ENCODE measurements at places on chromosomes 1 and 21.

DNA sequence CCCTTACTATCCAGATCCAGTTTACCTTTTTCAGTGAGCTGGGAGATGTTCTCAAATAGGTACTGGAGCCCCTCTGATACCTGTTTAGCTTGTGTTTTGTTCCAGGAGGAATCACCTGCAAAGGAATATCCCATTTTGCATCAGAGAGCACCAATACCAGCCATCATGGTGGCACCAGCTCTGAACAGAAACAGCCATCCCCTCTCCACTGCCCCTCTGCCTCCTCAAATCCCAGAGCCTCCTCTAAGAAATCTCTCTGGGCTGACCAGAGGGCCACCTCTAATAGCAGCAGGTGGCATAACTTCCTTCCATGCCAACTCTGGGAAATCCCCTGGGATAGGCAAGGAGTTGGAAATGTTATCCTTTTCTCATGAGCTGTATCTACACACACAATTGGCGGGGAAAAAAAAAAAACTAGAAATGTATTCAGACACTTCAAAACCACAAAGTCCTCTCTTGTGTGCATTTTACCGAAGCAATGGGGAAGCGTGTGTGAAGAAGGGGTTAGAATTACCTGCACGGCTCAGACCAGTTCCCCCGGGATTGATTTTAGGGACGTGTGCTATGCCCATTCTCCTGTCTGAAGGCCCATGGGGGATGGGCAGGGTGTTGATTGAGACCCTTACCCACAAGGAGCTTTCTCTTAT is 2.4 kb downstream of the PGLYRP4 start:
- DNase-seq: no peak

DNA sequence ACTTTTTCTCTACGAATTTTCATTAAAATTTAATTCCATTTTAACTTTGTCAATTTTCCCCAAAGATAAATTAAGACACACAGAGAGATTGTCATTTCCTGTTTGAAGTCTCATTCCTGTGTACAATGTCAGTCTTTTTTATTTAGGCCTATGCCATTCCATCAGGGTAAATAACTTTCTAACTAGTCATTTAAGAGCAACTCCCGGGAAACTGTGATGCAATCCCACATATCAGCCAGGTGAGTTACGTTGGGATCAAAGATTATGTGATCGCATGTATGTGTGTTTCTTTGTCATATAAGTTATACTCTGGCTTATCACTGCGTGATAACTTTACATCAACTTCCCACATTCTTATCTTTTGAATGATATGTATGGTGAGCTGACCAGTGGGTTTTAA is 86.1 kb upstream of the S1PR1 start:
- no peak for DNase-seq

DNA sequence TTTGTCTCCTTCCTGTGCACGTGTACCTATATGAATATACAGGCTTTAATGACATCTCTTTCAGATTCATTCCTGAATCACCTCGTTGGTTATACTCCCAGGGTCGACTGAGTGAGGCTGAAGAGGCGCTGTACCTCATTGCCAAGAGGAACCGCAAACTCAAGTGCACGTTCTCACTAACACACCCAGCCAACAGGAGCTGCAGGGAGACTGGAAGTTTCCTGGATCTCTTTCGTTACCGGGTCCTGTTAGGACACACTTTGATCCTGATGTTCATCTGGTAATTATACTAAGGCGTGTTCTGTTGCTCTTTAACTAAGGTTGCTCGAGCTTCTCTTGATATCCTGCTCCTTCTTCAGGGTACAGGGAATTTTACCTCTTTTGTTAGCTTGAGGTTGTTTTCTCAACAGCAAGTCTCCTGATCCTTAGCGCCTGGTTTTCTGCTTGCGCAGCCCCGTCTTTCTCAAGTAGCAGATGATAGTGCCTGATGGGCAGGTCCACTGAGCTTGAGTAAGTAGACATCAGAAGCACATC is 55.1 kb downstream of the SLC22A15 start:
- DNase-seq: no peak

- DNase-seq: no peak
Observed at GRCh38 chr1:44288883-44289282, 66.2 kb downstream of the ERI3 start.

DNA sequence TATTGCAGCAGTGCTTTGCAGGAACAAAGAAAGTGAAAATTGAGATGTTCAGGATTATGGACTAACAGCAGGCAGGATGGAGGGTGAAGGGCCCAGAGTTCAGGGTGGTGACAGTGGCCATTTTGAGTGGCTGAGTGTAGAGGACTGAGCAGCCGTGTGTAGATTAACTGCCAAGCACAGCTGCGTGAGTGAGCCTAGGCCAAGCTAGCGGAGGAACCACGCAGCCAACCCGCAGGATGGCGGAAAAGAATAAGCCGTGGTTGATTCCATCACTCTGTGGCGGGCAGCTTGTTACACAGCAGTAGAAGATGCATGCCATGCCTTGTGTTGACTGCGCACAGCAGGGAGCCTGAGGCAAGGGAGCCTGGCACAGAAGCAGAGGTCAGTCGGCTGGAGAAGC is 102.5 kb upstream of the KIF26B start:
- no peak for DNase-seq

DNA sequence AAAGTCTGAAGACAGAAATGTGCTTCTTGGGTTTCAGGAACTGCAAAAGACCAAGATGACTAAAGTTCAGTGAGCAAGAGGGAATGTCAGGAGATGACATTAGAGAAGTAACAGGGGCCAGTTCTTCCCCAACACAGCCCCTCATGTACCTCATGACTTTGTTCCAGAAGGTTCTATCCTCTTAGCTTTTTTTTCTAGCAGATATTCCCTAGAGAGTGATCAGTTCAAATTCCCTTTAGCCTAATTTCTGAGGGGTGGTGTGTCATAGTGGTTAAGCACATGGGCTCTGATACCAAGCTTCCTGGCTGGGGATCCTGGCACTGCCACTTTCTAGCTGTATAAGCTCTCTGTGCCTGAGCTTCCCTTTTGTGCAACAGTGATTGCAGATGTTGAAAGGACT is 108.0 kb downstream of the LBR start:
- no peak for DNase-seq

DNA sequence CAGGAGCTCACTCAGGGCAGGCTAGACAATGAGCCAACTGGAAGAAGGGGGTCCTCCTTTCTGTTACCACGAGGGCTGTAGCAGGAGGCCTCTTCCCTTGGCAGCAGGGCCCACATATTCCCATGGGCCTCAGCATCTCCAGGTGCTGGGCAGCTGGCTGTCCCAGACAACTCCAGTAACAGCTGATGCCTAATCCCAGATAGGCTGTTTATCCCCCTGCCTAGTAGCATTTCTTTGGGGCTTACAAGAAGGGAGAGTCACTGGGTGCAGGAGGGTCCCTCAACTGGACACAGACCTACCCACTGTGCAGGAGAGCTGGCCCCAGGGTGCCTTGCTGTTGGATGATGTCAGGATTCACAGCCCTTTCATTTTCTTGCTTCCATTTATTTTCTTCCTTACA is 278.2 kb downstream of the DSCAM start:
- DNase-seq: no peak

DNA sequence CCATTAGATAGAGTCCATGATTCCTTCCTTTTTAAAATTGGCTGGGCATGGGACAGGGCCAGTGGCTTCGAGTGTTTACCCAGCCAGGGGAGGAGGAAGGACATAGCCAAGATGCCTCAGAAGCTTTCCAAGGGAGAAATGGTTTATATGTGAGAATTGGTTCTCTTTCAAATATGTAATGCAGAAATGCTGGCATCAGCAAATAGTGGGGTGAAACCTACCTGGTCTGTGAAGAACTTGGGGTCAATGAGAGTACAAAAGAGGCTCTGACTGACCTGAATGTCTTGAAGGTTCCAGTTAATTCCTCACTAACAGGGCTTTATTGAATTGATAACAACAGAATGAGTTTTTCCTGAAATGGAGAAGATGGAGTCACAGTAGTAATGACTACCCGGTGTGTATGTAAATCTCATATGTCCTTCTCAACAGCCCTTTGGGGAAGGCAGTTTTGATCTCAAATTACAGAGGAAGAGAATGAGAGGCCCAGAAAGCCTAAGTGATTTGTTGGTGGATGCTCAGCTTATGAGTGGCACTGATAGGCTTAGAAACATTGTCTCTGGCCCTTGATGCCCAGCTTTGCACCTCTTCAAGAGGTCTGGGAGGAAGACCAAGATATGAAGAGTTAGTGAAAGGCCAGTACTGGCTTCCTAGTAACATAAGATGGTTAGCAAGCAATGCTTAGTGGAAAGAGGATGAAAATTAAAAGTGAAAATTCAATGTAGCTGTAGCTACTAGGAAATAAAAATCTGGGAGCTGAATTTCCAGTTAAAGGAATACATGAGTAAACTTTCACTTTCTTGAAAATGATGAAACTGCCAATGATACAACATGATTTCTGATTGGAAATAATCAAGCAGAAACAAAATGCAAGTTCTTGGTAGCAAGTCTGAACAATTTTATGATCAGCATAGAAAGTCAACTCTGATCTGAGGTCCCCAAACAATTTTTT is 2.7 kb downstream of the ATF3 start:
- no peak for DNase-seq

- DNase-seq: no peak
Observed at GRCh38 chr1:166721145-166721544, 118.1 kb upstream of the POGK start.

GRCh38 chr1:165883056-165883455 is 55.6 kb downstream of the UCK2 start:
- DNase-seq: no peak

DNA sequence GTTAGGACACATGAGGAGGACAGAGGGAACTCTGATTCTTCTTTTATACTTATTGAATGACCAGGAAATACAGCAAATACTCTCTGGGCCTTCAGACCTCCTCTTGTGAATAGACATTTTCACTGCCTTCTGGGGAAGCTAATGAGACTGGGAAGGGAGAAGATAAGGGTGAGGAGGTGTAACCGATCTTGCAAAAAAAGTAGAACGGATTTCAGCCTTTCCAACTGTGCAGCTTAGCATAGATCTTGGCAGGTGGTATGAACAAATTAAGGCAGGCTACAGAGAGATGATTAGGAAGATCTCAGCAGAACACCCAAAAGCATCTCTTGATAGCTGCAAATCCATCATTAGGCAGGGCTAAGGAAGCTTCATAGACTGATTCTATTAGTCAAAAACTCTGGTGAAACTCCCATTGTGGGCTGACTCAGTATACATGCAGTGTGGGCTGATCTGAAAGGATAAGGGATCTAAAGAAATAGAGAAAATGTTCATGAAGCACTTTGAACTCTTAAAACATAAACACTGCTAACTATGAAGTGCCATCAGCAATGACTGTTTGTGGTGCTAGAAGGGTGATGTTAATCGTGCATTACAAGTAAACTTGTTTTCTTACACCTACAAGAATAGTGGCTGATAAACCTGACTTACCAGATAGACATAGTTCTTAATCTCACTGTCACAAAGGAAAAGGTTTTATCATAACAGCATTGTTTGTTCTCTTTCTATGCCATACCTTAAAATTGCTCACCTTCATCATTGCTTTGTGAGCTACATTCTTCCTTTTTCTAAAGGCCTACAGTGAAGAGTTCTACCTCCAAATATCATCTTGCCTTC is 85.5 kb upstream of the PALMD start:
- no peak for DNase-seq
